Hematopoietic multipotent progenitor cell treated with erythropoietin and hydrocortisone succinate and interleukin-3 and kit ligand, for 4 days (in vitro differentiated cells): ENCODE measurements at places on chromosomes 6 and 20.

- DNase-seq, result peak; percentile 95
These were observed 6.4 kb downstream of the PREX1 start for GRCh38 chr20:48821261-48821920.

DNA sequence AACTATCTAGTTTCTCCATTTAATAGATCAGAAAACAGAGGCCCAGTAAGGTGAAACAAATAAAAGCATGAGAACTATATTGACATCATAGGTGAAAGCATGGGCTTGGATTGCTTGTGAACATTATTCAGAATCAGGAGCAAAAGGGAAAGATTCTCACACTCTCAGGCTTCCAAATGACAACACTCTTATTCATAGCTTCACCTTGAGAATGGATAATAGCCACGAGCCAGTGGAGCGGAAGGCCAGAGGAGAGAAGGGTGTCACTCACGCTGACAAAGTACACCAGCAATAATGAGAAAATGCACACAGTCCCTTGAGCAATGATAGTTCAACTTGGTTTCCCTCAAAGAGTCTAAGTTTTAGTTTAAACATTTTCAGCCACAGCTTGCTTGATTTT, 339.0 kb downstream of the TPBG start:
- no peak for DNase-seq

DNA sequence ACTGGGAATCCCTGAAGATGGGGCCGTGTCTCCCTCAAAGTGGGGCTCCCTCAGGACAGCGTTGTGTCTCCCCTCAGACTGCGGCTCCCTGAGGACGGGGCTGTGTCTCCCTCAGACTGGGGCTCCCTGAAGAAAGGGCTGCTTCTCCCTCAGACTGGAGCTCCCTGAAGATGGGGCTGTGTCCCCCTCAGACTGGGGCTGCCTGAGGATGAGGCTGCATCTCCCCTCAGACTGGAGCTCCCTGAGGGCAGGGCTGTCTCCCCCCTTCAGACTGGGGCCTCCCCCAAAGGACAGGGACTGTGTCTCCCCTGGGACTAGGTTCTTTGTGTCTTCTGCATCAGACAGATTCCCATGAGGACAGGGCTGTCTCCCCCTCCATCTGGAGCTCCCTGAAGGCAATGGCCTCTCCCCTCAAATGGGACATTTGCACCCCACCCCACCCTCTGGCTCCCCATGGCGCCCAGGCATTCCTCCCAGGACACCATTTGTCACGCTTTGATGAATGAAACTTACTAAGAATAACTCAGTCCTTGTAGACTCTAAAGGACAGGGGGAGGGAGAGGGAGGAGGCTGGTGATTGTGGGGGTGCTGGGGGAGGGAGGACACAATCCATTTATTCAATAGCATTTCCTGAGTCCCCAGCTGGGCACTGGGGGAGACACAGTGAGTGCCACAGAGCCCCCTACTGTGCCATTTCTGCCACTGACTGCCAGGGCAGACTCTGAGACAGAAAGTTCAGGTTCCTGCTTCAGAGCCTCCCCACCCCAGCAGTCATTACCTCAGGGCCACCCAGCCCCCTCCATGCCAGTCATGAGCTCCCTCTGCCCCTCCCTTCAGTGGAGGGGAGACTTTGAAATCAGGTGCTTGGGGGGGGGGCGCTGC, 122.4 kb downstream of the MRPL14 start:
- DNase-seq, result peak; percentile 84

DNA sequence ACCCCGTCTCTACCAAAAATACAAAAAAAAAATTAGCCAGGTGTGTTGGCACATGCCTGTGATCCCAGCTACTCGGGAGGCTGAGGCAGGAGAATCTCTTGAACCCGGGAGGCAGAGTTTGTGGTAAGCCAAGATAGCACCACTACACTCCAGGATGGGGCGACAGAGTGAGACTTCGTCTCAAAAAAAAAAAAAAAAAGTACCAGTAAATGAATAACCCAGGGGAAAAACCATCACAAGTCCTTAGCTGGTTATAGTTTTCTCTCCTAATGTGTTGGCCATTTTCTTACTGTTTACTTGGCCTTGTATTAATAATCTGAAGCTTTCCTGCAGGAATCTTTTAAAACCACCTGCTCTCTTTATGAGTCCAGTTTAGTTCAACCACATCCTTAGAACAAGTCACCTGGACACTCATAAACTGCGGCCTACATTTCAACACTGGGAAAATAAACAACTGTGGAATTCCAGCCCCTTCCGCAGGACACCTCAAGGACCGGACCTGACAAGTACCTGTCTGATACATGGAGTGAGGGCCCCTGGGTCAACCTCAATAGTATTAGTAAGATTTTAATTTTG, 102.6 kb downstream of the ATP9A start:
- no peak for DNase-seq

DNA sequence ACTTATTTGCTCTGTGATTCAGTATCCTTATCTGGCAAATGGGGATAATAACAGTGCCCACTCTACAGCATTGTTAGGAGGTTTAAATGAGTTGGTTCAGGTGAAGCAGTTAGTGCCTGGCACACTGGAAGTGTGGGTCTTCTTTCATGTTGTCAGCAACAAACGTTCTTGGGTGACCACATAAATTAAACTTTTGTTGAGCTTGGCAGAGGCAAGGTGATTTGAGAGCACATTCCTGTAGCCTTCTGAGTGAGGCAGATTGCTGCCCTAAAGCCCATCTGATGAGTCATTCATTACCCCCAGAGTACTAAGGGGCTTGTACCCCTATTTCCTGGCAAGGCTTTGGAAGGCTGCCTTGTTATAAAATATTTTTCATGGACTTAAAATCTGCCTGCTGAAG, 25.8 kb downstream of the SEC23B start:
- no peak for DNase-seq

GRCh38 chr6:46136831-46137230, 7.0 kb downstream of the ENPP4 start:
- no peak for DNase-seq

DNA sequence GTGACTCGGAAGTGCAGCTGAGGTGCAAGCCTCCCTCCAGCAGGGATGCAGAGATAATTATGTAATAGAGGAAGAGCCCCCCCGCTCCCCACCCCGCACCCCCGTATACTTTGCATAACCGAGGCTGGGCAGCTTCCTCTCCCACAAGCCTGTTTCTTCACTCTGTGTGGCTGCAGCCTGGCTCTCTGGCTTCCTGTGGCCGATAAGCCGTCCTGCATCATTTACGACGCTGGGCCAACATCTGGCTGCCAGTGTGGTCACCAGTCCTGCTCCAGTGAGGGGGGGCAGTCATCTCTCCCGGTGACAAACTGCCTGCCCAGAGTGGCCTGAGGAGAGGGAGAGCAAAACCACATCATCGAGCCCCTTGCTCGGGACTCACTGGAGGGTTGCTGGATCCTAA, 59.2 kb downstream of the RBM38 start:
- DNase-seq, result peak; percentile 96

DNA sequence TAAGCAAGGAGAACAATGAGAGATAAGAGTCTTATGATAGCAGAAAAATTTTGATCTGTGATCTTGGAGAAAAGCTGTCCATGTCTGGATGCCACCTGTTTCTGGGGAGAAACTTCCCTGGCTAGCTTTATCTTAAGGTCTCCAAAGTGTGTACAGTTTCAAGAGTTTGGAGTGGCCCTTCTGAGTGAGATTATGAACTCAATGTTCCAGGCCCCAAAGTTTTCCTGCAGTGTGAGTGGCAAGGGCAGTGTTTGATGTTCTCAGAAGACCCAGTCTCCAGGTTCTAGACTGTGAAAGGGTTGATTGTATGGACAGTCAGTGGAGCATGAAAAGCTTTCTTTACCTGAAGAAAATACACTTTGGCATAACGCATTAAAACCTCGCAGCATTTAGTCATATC, 121.7 kb downstream of the OLIG3 start:
- DNase-seq, result no peak

- DNase-seq, result no peak
These were observed 3.2 kb downstream of the IRF4 start for GRCh38 chr6:394641-395289.

GRCh38 chr20:52191916-52192718, 538 bp upstream of the ZFP64 start:
- DNase-seq, result peak; percentile 84

GRCh38 chr6:12818324-12818723, 101.8 kb downstream of the PHACTR1 start:
- DNase-seq, result peak; percentile 68

- peak; percentile 35 for DNase-seq
These were observed 2.7 kb upstream of the ZNFX1 start for GRCh38 chr20:49280463-49281058.

DNA sequence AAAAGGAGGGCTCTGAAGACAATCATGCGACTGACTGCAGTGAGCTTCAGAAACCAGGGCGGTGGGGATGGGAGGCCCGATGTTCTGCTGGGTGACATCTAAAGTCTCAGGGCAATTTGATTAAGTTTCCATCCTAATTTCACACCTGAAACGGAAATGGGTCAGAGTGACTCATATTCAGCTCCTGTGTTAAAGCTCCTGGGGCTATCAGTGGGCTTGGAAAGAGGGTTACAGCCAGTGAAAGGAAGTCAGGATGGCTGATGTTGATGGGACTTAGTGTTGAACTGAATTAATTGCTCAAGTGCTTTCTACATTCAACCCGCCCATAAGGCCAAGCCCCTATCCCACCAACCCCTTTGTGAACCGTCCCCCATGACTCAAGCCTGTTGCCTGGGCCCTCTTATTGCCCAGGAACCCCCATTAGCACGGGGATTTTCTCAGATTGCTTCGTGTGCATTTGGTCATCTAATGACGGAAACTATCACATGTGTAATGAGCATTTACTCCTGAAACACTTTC, 47.1 kb upstream of the TBC1D7 start:
- no peak for DNase-seq

- DNase-seq, result no peak
These were observed 9.3 kb upstream of the C2 start for GRCh38 chr6:31918069-31918720.

GRCh38 chr6:143288923-143289322, 161.6 kb downstream of the ADAT2 start:
- DNase-seq, result no peak

DNA sequence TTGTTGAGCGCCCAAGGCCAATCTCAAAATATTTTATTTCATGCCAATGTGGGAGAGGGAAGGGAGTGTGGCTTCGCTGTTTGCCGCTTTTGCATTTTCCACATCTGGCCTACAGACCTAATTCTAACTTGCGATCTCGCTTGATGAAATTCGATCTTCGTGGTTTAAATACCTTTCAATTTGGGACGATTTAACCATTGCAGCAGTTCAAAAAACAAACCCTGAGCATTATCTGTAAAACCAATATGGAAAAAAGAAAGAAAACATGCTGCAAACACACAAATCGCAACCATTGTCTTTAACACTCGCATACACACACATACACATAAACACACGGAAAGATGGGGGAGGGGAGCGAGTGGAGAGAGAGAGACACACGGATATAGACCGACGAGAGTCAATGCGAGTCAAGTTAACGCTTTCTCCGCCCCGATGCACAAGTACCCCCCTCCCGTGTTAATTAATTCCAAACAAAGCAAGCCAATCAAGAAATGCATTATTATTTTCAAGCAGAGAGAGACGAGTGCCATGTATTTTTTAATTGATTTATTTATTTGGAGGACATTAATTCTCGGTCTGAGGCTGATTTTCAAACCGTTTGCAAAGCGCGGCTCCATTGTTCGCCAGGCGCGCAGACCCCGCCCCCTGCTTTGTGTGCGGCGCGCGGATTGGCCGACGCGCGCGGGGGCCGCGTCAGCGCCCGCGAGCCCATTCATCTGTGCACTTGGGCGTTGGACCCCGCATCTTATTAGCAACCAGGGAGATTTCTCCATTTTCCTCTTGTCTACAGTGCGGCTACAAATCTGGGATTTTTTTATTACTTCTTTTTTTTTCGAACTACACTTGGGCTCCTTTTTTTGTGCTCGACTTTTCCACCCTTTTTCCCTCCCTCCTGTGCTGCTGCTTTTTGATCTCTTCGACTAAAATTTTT, at the start of gene MARCKS:
Gene MARCKS (plus strand): TSS at position 721 of the 931 bp plus-strand sequence. CDS start 401 bp downstream, outside the sequence.
- DNase-seq, result peak; percentile 86

DNA sequence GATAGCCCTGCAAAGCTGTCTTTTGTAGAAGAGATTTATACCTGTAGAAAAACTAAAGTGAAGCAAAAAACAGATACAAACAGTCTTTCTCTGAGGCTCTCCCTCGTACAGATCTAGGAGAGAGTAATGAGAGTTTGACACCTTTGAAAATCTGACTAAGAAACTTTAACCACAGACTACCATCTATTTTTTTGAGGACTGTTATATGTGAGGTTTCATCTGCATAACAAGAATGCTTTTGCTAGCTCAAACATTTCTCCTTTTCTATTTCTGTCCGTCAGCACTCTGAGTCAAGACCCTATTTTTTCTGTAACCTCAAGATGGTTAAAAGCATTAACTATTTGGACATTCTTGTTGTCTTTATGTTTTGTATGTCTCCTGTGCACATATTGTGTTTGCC, 193.0 kb downstream of the BTBD3 start:
- no peak for DNase-seq

DNA sequence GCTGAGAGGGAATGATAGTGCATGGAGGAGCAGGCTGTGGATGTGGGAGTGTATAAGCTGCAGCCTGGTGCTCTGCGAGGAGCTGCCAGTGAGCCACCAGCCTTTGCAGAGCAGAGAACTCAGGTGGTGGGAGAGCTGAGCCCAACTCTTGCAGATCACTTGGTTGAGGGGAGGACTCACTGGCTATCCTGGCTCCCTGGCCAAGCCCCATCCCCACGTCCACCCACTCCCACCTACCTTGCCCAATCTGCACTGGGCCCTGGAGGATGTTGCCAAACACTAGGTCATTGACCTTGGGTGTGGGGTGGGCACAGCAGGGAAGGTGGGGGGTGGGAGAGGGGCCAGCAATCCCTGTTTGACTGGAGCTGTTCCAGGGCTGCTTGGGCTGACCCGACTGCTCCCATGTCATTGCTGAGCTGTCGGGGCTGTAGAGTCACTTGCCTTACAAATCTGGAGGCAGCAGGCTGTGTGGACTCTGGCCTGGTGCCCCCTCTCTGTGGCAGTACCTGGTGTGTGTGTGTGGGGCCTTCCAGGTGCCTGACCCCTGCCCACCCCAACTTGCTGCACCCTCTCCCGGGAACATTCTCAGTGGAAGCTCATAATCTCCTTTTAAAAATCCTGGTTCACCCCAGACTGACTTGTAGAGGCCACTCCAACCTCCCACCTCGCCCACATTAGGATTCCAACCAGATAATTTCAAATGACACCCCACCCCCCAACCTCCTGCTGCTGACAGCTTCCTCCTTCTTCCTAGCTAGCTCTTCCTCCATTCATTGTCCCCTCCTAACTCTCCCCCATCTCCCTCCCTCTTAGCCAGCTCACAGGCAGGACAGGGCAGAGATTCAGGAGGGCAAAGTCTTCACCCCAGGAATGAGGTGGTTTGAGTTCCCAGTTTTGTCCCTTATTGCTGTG, 162.3 kb downstream of the MRPL14 start:
- DNase-seq, result peak; percentile 47

DNA sequence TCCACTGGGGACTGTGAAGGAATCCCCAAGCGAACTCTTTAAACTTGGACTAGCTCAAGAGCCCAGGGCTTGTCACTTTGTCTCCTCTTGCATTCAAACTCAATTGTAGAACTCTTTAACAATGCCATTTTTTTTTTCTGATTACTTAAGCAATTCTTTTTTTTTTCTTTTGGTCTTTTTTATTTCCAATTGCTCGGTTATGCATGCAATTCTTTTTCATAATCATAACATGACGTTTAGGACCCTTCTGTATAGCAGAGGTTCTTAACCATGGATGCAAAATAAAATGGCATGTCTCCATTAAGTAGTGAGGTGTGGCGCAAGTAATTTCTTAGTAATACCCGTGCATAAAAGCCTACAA, 466 bp upstream of the BFSP1 start:
- no peak for DNase-seq

GRCh38 chr6:143337201-143337949, 113.1 kb downstream of the ADAT2 start:
- peak; percentile 63 for DNase-seq
